ENCODE measurements at places on chromosomes 5 and 9.

- DNase-seq = no peak
Observed at GRCh38 chr5:132510076-132510475, 19.5 kb upstream of the IRF1 start.

- no peak for DNase-seq
Observed at GRCh38 chr5:55973296-55973695, 21.5 kb downstream of the IL6ST start.

GRCh38 chr9:11874414-11874813 is 818.8 kb upstream of the TYRP1 start:
- no peak for DNase-seq

DNA sequence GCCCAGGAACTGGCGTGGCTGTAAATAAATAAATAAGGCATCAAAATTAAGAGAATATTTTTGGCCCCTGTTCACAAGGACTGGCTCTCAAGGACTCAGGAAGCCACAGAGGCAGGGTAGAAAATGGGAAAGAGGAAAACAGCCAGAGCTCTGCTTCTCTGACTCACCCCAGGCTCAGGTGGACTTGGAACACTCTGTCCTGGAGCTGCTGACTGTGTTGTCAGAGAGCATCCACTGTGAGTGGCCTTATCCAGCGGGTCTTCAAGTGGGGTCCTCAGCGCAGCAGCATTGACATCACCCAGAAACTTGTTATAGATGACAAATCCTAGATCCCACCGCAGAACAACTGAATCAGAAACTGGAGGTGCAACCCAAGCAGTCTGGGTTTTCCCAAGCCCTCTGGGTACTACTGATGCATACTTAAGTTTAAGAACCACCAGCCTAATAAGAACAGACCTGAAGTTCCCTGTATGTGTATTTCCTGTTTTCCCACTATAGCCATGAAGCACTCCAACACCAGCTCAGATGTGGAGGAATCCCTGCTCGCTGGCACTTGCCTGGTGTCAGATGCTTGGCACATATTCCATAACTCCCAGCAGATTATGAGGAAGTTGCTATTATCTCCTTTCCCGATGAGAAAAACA is 20.5 kb downstream of the ADRA1B start:
- no peak for DNase-seq

DNA sequence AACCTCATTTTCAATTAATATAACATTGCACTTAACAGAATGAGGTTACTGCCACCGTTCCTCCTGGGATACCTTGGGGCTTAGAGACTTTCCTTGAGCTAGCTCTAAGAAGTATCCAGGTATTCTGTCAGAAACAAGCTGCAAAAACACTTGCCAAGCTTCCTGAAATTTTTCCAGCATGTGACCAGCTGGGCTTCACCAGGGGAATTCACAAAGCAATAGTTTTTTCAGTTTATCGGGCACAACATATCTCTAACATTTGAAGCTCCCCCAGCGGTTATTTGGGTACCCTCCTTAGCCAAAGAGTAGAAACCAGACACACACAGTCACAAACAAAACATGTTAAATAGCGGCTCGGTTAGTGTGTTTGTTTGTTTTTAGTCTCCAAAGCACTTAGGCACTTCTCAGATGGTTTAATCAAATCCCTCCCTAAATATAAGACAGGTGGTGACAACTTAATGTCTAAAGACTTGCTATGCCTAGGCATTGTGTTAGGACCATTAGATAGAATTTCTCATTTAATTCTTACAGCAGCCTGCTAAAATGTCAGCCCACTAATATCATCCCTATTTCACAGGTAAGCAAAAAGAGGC is 278.2 kb downstream of the GLIS3 start:
- DNase-seq = no peak

- no peak for DNase-seq
Observed at GRCh38 chr5:591746-592145, 20.4 kb upstream of the CEP72 start.

DNA sequence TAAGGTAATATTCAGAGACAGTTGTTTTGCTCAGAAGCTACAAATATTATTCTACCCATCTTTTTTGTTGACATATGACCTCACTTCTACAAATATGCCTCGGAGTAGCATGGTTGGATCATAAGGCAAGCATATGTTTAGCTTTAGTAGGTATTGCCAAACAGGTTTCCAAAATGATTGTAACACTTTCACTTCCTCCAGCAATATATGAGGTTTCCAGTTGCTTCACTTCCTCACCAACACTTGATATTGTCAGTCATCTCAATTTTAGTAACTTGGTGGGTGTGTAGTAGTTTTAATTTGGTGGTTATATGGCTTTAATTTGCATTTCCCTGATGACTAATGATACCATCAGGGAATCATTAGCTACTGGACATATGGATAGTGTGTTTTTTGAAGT is 46.7 kb downstream of the TNFSF8 start:
- no peak for DNase-seq

DNA sequence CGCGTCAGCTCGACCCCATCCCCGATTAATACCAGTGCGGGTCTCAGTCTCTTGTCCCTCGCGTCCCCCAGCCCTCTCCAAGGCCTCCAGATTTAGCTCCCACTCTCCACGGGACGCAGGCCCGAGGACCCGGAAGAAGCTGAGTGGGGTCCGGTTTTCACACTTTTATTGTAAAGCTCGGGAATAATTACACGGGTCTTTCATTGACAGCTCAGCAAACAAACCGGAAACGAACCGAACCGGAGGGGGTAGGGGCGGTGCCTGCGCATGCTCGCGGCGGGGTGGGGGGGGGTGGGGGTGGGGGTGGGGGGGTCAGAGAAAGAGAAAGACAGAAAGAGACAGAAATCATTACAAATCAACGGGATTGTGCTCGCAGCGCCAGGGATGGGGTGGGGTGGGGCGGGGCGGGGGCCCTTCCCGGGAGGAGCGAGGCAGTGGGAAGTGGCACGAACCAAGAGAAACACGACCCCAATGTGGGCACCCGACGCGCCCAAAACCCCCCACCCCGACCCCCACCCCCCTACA is 27.9 kb downstream of the PCDH1 start:
- no peak for DNase-seq

- DNase-seq = no peak
Observed at GRCh38 chr5:6868575-6869215, 155.5 kb downstream of the TENT4A start.

DNA sequence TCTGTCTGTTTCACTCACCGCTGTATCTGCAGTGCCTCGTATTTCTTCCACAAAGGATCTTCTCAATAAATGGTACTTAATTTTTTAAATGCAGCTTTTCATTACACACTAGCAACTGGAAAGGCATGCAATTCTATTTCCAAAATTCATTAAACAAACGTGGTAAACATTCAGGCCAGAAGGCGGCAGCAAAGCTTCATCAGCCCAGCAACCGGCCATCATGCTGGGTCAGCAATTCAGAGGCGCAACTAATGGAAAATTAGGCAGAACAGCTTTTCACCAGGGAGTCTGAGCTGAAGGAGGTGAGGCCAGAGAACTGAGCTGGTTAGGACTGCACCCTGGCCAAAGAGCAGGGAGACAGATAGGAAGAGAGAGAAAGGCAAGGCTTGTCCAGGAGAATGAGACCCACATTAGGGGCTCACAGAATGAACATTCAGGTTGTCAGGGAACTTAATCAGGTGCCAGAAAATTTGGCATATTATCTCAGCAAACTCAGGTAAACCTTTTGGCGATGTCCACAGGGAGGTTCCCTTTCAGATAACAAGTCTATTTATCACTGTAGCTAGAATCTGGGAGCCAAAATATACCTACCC is 17.7 kb upstream of the RNF180 start:
- no peak for DNase-seq

DNA sequence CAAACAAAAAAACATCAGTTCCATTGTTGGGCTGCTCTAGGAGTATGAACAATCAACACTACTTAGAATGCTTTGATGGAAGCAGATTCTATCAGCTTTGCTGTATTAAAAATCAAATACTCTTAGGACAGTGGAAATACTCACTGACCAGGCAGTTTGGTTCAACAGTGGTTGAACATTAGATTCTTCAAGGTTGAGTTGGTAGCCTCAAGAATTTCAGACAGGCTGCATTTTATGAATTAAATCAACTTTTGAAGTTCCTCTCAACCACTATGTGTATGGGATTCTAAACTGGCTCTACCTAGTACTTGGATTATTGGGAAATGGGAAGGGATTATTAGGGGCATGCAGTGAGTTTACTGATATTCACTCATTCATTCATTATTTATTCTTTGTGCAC is 35.0 kb downstream of the ACTBL2 start:
- DNase-seq = no peak

GRCh38 chr9:96219026-96219899 is 82.7 kb downstream of the HSD17B3 start:
- no peak for DNase-seq

DNA sequence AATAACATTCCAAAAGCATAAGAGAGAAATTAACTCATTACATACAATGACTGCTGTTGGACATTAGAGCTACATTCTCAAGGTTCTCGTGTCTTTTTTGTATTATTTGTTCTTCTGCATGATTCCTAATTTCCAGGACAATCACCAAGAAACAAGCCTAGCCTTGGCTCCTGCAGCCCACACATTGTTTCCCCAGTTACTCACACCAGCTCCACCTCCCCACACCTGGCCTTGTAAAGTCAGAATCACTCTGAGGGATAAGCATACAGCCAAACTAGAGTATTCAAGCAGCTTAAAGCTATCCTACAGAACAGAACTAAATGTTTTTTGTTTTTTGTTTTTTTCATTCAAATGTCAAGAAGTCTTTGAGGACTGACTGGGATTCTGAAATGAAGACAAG is 189.2 kb downstream of the HINT1 start:
- no peak for DNase-seq

DNA sequence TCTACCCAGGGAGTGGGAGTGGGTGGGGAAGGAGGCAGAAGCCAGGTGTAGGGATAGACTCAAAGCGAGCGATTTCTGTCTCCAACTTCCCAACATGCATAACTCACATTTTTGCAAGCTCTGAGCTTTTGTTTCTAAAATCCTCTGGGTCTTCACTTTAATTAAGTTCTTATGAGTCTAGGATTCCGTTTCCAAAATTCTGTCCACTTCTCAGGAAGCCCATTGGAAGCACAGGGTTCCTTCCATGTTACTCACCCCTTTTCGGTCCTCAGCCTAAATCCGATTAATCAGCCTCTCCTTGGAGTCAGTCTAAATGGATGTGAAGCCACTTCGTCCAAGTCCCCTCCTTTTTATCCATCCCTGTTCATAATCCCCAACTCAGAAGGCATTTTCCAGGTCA is 1.4 kb downstream of the GPX3 start:
- no peak for DNase-seq

DNA sequence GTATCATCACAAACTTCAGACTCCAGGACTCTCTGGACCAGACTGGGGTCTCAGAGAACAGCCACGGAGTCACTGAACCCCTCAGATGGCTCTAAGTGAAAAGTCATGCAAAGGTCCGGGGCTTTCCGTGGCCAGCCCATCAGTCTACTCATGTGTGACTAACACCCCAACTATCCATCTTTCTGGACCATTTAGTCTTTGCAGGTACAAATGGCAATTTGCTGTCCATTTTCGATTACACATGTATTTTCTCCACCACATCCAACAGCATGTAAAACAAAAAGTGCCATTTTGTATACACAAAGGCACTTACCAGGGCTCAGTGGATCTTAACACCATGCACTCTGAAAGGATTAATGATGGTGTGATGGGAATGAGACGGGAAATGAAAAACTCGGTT is 387.7 kb downstream of the BNC2 start:
- no peak for DNase-seq

DNA sequence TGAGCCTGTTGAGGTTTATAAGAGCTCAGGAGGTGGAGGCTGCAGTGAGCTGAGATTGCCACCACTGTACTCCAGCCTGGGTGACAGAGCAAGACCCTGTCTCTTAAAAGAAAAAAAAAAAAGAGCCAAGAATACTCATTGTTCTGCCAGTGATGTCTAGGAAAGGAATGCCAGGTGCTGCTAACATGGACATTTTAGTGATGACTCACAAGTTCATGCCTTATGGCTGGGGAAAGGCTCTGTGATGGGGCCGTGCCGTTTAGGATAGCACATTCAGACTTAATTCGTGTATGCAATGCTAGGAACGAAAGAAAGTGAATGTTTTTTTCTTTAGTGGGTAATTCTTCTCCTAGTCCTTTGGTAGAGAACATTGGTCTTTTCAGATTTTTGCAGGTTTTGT is 134.2 kb downstream of the ARHGAP26 start:
- no peak for DNase-seq

- no peak for DNase-seq
Observed at GRCh38 chr9:135060461-135061116, 26.9 kb upstream of the OLFM1 start.

- DNase-seq = no peak
Observed at GRCh38 chr5:40224421-40224820, 455.3 kb upstream of the PTGER4 start.

DNA sequence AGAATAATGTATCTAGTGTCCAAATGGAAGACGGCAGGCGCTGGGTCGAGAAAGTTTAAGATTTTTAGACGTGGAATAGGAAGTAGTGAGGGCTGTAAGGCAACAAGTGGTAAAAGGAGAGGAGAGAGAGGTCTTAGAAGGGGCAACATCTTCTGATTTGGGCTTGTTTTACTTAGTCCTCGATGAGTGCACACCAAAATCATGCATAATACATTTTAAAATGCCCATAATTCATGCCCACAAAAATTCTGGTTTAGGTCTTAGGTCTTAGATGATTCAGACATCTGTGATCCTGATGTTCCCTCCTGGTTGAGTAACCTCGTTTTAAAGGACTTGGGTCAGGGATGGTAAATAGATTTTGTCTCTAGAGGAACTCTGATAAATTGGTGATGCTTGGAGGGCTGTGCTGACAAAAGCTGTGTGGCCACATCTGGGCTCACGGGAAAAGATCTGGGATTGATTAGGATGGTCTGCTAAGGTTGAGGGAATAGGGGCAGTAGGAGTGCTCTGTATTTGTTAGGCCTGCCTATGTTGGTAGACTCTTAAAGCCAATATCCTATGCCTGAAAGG is 476.3 kb downstream of the CCDC171 start:
- no peak for DNase-seq

Data from NCI-H1417 treated with DMSO at 0.1 percent for 48 hours (cell line).